T47D (cell line): ENCODE measurements at places on chromosomes 11 and 22.

DNA sequence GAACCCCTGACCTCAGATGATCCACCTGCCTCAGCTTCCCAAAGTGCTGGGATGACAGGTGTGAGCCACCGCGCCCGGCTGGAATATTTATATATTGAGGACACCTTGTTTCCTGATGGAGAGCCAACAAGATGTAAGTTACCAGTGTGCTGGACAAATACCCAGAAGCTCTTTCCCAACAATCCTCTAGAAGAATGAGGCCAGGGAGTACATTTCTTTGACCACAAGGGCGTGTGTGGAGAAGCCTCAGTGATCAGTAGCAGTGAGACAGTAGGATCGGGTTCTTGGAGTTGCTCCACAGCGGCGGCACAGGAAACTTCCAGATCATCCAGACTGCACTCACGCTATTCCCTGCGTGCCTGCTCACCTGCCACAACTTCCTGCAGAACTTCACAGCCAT is 10.3 kb upstream of the POLA2 start:
- DNase-seq = no peak

DNA sequence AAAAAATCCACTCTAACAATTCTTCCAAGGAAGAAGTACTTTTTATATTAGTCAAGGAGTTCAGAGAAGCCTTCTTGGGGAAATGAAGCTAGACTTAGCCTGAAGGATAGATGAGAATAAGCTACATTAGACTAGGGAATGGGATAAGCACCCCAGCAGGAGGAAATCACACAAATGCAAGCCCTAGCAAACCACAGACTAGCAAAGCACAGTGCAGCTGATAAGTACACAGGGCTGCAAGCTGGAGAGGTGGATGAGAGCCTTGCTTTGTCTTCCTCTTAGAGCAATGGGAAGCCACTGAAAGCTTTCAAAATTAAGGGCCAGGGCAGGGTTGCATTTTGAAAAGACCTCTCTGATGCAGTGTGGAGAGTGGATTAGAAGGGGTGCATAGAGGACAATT is 946.2 kb downstream of the LRRC4C start:
- DNase-seq = peak; percentile 6

DNA sequence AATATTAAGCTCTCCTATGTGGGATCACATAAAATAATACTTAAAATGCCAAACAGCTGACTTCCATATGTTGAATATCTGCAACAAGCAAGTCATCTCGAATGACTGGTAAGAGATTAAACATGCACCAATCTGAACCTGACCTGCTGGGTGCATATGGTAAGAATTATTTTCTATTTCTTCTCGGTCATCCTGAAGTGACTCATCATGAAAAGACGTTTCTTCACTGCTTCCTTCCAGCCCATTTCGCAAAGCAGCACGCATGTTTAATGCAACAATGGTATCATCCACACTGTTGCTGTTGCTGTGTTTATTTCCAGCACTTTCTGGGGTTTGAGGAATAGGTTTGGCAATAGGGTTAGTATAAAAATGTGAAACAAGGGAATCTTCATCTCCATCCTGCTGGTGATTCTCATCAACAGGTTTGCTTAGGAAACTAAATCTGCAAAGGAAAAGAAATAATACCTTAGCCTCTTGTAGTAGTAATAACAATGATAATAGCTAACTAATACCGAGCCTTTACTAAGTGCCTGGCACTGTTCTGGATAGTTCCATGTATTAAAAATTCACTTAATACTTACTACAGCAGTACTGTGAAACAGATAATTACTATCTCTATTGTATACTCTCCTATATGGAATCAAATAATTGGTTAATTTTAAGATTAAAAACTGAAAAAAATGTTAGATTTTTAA is 52.0 kb upstream of the CHRNA10 start:
- no peak for DNase-seq

- no peak for DNase-seq
Measured at GRCh38 chr11:94131718-94132115, 3.1 kb downstream of the PANX1 start.

- no peak for DNase-seq
Measured at GRCh38 chr11:117950993-117951961, 22.1 kb upstream of the TMPRSS13 start.

DNA sequence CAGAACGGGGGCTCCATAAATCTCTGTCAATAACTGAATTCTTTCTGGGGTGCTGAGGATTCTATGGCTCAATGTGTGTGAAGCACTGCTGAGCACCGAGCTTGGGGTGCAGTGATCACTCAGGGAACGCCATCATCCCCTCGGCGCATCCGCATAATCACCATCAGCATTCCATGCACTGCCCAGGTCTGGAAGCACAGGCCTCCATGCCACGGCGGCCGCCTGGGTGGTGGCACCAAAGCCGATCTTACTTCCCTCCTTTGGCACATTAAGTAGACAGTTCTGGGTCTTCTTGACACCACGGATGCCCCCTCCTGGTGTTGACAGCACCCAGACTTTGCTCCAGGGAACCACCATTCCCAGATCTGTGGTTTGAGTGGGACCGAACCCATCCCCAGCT is 15.6 kb downstream of the LTO1 start:
- DNase-seq = no peak

- DNase-seq = no peak
Measured at GRCh38 chr11:69906453-69906907, 87.3 kb upstream of the FGF3 start.

- no peak for DNase-seq
Measured at GRCh38 chr22:20002636-20003035, 14.0 kb downstream of the ARVCF start.

DNA sequence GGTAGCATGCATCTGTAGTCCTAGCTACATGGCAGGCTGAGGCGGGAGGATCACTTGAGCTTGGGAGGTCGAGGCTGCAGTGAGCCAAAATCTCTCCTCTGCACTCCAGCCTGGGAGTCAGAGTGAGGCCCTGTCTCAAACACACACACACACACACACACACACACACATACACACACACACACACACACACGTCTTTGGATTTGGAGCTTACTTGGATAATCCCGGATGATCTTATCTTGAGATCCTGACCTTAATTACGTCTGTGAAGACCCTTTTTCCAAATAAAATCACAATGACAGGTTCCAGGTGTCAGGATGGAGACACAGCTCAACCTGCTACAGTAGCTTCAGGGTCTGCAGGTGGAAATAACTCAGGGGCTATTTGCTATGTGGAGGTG is 1.1 kb downstream of the UPB1 start:
- no peak for DNase-seq

DNA sequence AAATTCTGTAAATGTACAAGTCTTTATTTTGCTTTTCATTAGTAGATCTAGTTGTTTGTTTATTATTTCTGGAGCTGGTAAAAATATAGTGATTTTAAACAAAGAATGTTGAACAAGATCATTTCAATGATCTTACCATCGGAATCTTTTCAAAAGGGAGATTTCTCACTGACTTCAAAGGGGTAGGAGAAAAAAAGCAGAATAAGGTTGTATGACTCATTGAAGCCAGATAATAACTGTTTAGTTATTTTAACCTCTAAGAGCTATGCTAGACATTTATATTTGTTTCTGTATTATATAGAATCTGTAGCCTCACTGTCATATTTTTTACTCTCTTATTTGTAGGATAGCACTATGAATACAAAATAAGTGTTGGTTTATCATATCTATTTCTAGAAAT is 8.1 kb upstream of the PDE3B start:
- DNase-seq = no peak

- DNase-seq = no peak
Measured at GRCh38 chr11:91173701-91174100, 950.9 kb upstream of the CHORDC1 start.

- DNase-seq = no peak
Measured at GRCh38 chr22:32911503-32911902, 110.0 kb downstream of the TIMP3 start.

DNA sequence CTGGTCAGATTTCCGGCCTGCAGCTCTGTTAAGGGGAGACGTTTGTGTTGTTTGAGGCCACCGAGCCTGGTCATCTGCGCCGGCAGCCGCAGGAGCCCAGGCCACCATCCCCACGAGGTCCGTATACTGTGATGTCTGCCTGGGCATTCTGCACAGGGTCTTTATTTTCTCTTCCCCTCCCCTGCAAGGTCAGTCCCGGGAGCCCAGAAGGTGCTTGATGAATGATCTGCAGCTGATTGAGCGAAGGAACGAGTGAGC is 45.4 kb downstream of the CTTN start:
- DNase-seq = no peak

DNA sequence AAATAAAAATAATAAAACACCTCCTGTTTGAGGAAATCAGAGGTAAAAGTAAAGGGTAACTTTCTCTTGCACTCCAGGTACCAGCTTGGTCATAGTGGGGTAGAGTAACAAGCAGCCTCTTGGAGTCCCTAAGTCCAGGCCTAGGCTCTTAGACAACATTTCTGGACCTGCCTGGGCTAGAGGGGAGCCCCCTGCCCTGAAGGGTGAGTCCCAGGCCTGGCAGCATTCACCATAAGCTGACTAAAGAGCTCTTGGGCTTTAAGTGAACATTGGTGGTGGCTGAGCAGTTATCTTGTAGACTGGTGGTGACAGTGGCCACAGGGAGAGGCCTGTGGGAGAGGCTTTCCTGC is 18.6 kb upstream of the OR56A3 start:
- DNase-seq = no peak

- no peak for DNase-seq
Measured at GRCh38 chr11:28245131-28245530, 136.9 kb downstream of the METTL15 start.

DNA sequence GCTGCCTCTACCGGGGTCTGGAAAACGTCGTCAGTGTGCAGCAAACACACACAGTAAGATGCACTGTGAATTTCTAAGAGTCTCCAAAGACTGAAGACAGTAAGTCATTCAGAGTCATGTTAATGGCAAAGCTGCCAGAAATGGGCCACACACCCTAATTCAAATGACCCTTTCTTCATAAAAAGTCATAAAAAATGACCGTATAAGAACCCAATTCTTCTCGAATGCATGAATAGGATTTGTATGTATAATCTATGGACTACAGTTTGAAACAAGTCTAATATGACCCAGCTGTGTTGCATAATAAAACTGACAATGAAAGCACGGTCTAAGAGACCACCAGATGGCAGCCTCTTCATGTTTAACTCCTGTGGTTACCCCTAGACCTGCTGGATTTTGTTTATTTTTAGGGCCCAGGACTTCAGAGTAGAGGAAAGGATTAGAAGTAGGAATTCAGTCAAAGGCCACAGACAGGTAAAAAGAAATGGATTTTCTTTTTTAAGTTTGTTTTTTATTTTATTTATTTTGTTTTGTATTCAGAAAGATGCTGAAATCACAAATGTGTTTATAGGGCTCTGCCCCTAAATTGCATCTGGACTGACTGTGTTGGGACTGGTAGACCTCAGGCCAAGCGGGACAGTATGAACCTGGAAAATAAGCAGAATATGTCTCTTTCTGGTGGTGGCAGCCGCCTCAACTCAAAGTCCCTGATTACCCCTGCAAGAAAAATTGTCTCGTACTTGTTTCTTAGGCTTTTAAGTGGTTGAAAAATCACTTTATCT is 32.1 kb upstream of the SLC5A12 start:
- DNase-seq = peak; percentile 49

DNA sequence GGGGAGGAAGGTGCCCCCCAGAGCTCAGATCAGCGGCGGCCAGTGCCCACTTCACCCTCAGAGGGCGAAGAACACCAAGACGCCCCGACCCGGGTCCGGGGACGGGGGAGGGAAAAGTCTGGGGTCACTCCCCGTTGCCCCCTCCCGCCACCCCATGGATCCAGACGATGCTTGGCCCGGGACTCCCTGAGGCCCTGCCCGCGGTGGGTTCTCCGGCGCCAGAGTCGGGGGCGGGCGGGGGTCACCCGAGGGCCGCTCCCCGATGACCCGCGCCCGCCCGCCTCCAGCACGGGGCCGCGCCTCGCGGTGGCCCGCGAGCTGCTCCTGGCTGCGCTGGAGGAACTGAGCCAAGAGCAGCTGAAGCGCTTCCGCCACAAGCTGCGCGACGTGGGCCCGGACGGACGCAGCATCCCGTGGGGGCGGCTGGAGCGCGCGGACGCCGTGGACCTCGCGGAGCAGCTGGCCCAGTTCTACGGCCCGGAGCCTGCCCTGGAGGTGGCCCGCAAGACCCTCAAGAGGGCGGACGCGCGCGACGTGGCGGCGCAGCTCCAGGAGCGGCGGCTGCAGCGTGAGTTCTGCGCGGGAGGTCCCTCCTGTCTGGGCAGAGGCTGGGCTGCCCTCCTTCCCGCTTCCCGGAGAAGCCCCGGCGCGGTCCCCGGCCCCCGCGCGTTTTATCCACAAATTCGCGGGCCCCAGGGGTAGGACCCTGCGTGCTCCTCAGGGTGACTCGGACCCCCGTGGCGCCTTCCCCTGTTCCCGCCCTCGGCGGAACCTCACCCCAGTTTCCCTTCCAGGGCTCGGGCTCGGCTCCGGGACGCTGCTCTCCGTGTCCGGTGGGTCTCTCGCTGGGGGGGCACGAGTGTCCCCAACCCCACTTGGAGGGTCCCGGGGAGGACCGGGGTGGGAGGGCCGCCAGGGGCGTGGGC is 1.1 kb downstream of the NLRP6 start:
- no peak for DNase-seq

DNA sequence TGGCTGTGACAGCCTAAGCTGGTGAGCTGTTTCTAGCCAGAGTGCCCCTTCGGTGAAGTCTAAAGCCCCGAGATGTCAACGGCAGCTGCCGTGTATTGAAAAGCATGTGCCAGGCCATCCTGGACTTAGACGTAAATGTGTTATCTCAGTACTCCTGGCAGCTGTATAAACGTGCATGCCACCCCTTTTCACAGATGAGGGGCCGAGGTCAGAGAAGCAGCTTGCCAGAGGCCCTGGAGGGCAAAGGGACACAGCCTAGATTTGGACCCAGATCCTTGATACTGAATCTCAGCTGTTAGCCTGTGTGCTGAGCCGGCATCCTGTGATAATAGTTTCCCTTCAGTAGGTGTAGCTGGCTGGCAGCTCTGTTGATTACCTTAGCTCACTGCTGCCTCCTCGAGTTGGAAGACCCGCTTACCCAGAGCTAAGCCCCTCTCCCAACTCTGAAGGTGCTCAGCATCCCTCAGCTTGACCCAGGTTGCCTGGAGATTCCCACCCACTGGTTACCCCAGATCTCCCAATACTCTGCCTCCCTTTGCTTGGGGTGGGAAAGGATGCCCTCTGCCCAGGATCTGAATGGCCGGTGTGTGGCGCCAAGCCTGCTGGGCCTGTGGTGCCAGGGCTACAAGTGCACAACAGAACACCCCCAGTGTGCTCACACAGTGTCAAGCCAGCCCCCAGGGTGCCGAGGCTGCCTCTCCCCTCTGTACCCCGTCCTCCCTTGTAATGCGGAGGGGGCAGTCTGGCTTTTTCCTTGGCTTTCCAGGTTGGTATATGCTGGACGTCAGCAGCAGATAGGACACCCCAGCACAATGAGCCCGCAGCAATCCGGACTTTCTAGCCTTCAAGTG is 59.8 kb upstream of the WNT7B start:
- peak; percentile 69 for DNase-seq

GRCh38 chr22:37457093-37457893 is 28.9 kb downstream of the MFNG start:
- peak; percentile 74 for DNase-seq

GRCh38 chr11:102510439-102511135 is 20.0 kb downstream of the MMP7 start:
- DNase-seq = no peak

GRCh38 chr11:112769170-112769569 is 192.1 kb upstream of the NCAM1 start:
- DNase-seq = no peak

GRCh38 chr11:2426826-2427521 is 17.3 kb downstream of the TRPM5 start:
- DNase-seq = peak; percentile 29
